ENCODE measurements at places on chromosomes 2 and 18. TPM values are rescaled to one million over a fixed set of nuclear protein-coding genes. Genes with fewer than 3 reads are reported as not detected.

- DNase-seq, result no peak
These were observed 58.9 kb downstream of the TRPM8 start for GRCh38 chr2:233976087-233976486.

The SERPINB7 gene
- total RNA-seq, result not detected

DNA sequence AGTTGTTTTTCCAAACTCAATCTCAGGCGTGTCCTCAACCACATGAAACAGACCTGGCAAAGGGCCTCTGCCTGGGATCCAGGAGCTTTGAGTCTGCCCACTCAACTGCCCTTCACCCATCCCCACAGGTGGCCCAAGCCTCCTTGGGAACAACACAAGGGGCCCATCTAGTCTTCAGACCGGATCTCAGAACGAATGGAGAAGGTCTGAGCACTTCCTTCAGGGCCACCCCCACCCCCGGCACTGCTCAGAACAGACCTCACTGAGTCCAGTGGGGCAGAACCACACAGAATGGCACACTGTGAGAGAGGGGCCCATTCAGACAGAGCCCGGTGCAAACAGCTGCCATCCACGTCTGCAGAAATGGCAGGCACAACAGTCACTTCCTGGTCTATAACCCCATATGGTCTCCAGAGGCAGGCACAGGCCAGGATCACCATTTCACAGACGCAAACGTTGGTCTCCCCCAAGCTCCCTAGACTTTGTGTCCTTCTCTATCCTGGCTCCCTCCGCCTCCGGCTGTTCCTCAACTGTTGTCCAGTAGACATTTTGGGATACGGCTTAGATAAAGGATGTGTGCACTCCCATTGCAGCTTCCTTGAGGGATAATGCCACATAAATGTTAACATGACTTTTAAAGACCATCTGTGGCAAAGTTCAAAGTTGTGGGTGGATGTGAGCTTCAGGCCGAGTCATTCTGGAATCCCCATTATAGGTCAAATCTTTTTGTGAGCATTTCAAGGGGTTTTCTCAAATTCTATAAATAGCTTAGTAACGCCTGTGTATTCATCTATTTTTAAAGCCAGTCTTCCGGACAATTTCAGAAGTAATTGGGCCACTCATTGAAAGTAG lies 149.7 kb downstream of the SMAD7 start:
- peak; percentile 37 for DNase-seq

GRCh38 chr18:59324623-59324971 lies 6.1 kb upstream of the CPLX4 start:
- no peak for DNase-seq

The SERPINB12 gene
- not detected for total RNA-seq

DNA sequence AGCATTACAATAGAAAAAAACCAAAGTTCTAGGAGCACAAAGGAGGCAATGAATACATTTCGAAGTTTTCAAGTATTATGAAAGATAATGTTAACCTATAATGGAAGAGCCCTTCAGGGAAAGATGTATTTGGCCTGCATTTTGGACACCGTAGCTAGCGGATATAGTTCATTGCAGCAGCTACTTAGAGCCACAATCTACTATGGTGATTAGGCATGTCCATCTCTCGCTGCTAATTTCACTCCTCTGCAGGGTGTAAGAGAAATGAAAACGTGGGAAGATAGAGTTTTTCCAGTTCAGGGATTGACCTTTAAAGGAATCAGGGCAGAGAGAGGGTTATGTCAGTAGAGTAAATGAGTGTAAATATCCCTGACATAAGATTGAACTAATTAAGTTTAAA lies 8.5 kb upstream of the CAVIN2 start:
- DNase-seq, result no peak

- DNase-seq, result peak; percentile 37
These were observed 1.8 kb downstream of the SEC11C start for GRCh38 chr18:59141294-59142068.

DNA sequence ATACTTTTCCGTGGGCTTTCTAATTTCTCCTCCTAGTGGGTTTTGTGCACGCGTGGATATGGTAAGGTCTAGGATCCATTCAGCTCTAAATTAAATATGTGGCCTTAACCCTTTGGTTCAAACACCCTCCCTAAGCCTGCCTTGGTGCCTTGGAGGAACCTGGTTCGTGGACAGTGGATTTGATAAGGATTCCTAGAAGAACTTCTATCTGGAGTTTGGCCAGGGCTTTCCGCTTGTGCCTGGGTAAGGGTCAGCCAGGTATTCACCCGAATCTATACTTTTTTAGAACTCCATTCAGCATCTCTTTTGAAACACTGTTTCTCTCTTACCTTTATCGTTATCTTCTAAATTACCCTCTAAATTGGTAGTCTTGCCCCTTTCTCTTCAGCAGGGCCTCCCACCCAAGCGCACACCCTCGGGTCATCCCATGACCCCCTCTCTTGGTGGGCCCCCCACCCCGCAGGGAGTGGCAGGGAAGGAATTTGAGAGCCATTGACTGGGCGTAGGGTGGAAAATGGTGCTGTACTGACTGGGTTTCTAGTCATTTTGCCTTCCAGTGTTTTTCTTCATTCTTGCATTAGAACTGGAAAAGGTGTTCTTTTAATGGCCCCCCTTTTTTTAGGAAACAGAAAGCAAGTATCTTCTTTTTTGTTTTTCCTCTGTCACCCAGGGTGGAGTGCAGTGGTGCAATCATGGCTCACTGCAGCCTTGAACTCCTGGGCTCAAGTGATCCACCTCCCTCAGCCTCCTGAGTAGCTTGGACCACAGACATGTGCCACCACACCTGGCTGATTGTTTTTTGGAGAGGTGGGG lies 1.8 kb downstream of the SOCS6 start:
- no peak for DNase-seq
